Psoas muscle (tissue), 8 donors: ENCODE measurements at places on chromosomes 16 and 17. TPM values are rescaled to one million over a fixed set of nuclear protein-coding genes. Genes with fewer than 3 reads are reported as not detected.

DNA sequence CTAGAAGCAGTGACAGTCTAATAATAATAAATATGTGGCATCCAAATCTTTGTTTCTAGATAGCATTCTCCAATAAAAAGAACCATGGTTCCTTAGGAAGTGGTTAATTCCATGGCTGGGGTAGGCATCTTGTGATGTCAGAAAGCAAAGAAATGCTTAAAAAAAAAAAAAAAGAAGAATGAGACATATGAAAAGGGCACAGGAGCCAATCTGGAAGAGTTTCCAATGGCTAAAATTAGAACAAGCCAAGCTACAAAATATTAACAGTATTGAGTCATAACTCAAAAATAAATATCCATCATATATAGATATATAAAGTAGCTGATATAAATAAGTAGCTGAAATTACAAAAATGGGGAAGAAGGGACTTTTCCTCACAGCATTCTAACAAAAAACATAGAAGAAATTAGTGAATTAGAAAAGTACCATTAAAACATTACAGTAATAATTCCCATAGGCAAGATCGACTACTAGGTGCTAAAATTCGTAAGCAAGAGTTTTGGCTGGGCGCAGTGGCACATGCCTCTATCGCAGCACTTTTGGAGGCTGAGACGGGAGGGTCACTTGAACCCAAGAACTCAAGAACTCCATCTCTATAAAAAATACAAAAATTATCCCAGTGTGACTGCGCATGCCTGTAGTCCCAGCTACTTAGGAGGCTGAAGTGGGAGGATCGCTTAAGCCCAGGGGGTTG is 111.3 kb downstream of the TRIM37 start:
- no peaks in the 10 kb centered on the region for H3K36me3 ChIP-seq
- H3K27me3 ChIP-seq: no peaks in the 10 kb centered on the region

The ACBD4 gene
- total RNA-seq: 6.1 TPM

The NECAB2 gene
- not detected for total RNA-seq

DNA sequence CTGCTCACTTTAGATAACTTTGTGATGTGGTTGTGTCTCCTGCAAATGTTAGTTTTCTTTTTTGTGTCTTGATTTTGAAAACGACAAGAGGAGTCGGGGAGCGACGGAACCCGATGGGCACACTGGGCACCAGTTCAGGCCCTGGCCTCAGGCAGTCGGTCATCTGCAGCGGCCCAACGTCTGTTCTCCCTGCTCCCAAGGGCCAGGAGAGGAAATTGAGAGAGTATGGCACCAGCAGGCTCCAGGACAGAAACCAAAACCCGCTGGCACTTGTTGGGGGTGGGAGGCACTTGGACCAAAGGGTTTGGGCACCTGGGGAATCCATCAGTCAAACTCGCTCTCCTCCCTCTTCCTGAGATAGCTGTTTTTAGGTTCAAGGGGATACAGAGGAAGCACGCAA is 17.2 kb downstream of the RBFOX3 start:
- H3K27me3 ChIP-seq: peaks cover 21% of the 10 kb centered on the region
- H3K27ac ChIP-seq: no peak overlapping the region
- H3K4me3 ChIP-seq: no peak overlapping the region

- DNase-seq: no peak
- H3K4me3 ChIP-seq: no peak overlapping the region
Measured at GRCh38 chr16:57196286-57196685, 10.2 kb downstream of the RSPRY1 start.

DNA sequence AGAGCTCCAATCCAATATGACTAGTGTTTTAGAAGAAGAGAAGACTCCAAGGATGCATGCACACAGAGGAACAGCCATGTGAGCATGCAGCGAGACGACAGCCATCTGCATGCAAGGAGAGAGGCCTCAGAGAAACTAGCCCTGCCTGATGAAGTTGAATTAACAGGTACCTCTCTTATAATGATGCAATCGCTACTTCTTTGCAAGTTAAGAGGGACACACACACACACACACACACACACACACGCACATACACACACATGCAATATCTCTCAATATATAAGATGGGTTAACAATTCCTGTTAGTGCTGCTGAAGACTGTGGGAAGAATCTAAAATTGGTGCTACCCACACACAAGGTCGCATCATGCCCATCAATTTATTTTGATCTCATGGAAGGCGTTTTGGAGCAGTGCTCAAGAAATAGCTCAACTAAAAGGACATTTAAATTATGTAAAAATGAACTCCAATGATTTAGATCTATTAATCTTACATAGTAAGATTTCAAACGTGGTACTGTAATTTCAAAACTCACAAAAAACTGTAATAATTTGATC is 7.0 kb upstream of the GINS3 start:
- H3K4me1 ChIP-seq: no peaks in the 10 kb centered on the region
- H3K27ac ChIP-seq: no peak overlapping the region
- H3K4me3 ChIP-seq: no peak overlapping the region
- no peaks in the 10 kb centered on the region for H3K36me3 ChIP-seq

- DNase-seq: no peak
- H3K36me3 ChIP-seq: no peaks in the 10 kb centered on the region
- no peaks in the 10 kb centered on the region for H3K27me3 ChIP-seq
- H3K4me3 ChIP-seq: no peak overlapping the region
- no peak overlapping the region for H3K27ac ChIP-seq
Measured at GRCh38 chr17:66551839-66552238, 249.4 kb downstream of the PRKCA start.

The NFAT5 gene
- total RNA-seq: 21.3 TPM

The CES2 gene
- 54.9 TPM for total RNA-seq

- H3K4me1 ChIP-seq: no peaks in the 10 kb centered on the region
- peaks cover 7% of the 10 kb centered on the region for H3K36me3 ChIP-seq
- no peak overlapping the region for H3K27ac ChIP-seq
- H3K27me3 ChIP-seq: no peaks in the 10 kb centered on the region
- H3K4me3 ChIP-seq: no peak overlapping the region
- DNase-seq: no peak
Measured at GRCh38 chr17:36495076-36495578, 8.6 kb downstream of the ZNHIT3 start.

GRCh38 chr17:6090253-6090652 is 20.1 kb downstream of the WSCD1 start:
- H3K27me3 ChIP-seq: no peaks in the 10 kb centered on the region
- H3K4me1 ChIP-seq: peaks cover 29% of the 10 kb centered on the region
- peak; percentile 28 for DNase-seq
- no peak overlapping the region for H3K4me3 ChIP-seq

The KRT33B gene
- total RNA-seq: not detected

GRCh38 chr17:45127548-45128300 is 4.6 kb downstream of the PLCD3 start:
- peak overlapping the region; percentile 91 for H3K27ac ChIP-seq
- H3K36me3 ChIP-seq: no peaks in the 10 kb centered on the region
- H3K27me3 ChIP-seq: no peaks in the 10 kb centered on the region
- peaks cover 66% of the 10 kb centered on the region for H3K4me1 ChIP-seq
- no peak for DNase-seq

The TRPV3 gene
- 1.3 TPM for total RNA-seq

- peak; percentile 69 for DNase-seq
- no peaks in the 10 kb centered on the region for H3K36me3 ChIP-seq
- peak overlapping the region; percentile 50 for H3K4me3 ChIP-seq
- H3K4me1 ChIP-seq: peaks cover 20% of the 10 kb centered on the region
Measured at GRCh38 chr17:27559506-27560481, 71.2 kb upstream of the LGALS9 start.

- H3K4me1 ChIP-seq: no peaks in the 10 kb centered on the region
- no peaks in the 10 kb centered on the region for H3K27me3 ChIP-seq
- no peak for DNase-seq
- H3K36me3 ChIP-seq: no peaks in the 10 kb centered on the region
- H3K27ac ChIP-seq: no peak overlapping the region
Measured at GRCh38 chr16:73921295-73921694, 375.3 kb upstream of the PSMD7 start.

GRCh38 chr16:54216688-54217087 is 69.9 kb downstream of the IRX3 start:
- DNase-seq: no peak
- H3K27ac ChIP-seq: no peak overlapping the region
- H3K4me1 ChIP-seq: peaks cover 4% of the 10 kb centered on the region
- no peaks in the 10 kb centered on the region for H3K27me3 ChIP-seq
- no peak overlapping the region for H3K4me3 ChIP-seq

DNA sequence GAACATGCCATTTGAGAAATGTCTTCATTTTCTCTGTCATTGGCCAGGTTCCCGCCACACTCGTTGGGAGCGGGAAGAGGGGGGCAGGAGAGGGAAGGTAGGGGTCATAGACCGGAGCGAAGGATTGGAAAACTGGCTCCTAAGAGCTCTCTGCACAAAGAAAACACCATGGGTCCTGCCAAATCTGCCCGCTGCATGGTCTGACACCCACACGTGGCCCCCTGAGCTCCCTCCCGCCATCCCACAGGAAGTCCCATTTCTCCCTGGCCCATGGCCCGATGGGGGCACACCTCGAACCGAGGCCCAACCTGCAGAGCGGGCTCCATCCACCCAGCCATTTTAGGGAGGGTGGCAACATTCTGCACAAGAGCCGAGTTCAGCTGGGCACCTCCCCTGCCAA is 159.6 kb downstream of the SALL1 start:
- H3K27ac ChIP-seq: no peak overlapping the region
- DNase-seq: no peak
- no peaks in the 10 kb centered on the region for H3K36me3 ChIP-seq
- H3K27me3 ChIP-seq: no peaks in the 10 kb centered on the region

DNA sequence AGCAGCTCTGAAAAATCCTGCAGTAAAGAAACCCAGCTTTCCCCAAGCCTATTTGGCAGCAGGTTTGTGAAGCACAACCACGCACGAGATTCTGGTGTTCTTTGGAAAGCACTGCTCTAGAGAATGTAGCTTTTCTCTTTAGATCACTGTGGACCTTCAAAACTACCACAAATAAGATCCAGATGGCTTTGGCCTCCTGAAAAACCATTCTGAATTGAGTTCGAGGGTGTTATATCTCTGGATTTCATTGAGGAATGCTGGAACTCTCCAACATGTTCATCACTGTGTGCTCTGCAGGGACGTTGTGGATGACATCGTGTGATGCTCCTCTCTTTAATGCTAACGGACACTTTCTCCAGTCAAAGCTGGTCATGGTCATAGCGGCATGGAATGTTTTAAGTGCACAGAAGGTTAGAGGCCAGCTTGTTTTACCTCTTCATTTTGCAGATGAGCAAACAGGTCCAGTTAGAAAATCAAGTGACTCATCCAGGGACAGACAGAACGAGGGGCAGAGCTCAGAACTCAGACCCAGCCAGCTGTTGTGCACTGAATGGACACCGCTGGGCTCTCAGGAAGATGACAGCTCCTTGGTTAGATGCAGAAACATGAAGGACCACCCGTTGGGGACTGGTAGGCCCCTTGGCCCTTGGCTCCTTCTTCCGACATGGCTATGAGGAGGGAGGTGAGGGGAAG is 37.2 kb downstream of the CCDC42 start:
- H3K27me3 ChIP-seq: no peaks in the 10 kb centered on the region
- H3K4me3 ChIP-seq: no peak overlapping the region
- DNase-seq: no peak

GRCh38 chr17:7987112-7987893 is 15.1 kb upstream of the GUCY2D start:
- H3K4me3 ChIP-seq: no peak overlapping the region
- H3K36me3 ChIP-seq: no peaks in the 10 kb centered on the region
- no peaks in the 10 kb centered on the region for H3K27me3 ChIP-seq

DNA sequence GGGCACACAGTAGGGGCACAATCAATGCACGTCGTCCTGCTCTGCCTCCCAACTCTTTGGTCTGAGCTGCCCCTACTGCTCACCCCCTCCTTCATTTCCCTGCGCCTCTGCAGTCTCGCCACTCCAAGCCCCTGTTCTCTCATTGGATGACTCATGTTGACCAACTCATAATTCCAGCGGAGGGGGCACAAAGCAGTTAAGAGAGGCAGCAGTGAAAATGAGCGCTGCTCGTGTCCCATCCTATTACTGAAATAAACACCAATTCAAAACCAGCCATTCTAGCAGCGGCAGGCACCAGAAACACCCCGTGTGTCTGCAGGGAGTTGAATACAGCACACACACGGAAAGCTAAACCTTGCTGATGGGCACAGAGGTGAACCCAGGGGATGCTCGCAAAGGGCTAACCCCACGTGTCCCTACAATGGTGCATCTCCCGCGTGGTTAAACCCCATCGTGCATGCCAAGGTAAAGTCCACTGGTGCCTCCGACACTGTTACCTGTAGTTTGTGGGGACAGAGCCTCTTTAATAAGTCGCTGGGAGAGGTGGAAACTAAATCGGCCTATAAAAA is 310.4 kb downstream of the XYLT1 start:
- H3K36me3 ChIP-seq: no peaks in the 10 kb centered on the region
- DNase-seq: no peak
- H3K4me1 ChIP-seq: no peaks in the 10 kb centered on the region
- H3K27me3 ChIP-seq: no peaks in the 10 kb centered on the region

DNA sequence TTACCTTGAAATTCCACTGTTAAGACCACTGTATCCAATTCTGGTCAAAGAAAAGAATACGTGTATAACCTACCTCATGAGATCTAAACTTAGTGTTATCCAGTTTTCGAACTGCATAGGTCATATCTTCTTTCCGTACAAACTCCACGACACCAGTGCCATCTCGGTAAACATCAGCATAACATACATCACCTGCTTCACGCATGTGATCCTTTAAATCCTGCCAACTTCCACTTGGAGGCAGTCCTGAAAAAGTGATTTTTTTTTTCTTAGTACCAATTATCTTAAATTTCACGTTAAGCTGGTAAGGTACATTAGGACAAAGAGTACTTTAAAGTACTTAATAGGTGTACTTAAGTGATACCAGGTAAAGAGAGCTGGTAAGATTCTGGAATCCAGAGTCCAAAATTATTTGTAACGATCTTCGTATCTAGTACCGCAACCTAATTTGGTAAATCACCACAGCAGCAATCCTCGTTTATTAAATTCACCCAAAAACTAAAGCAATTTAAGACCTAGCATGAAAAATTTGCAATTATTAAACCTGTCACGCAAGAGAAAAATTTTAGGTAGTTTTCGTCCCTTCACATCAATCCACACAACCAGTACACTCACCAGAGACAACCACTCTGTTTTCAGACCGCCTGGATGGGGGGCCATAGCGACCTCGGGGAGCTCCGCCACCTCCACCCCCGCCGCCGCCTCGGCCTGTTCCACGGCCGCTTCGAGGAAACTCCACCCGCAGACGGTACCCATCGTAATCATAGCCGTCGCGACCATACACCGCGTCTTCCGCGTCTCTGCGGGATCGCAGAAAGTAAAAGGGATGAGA is 1.1 kb downstream of the SRSF1 start:
- peak overlapping the region; percentile 97 for H3K27ac ChIP-seq
- no peaks in the 10 kb centered on the region for H3K27me3 ChIP-seq
- H3K36me3 ChIP-seq: peaks cover 13% of the 10 kb centered on the region
- H3K4me1 ChIP-seq: peaks cover 56% of the 10 kb centered on the region
- DNase-seq: no peak

The ASIC2 gene
- total RNA-seq: not detected
